Epithelial cell of proximal tubule (primary cell): ENCODE measurements at places on chromosomes 11 and 22.

- no peak for DNase-seq
Measured at GRCh38 chr22:32211011-32211410, 6.1 kb upstream of the RFPL2 start.

GRCh38 chr11:6638429-6638828 lies 17.2 kb downstream of the DCHS1 start:
- DNase-seq: no peak

- no peak for DNase-seq
Measured at GRCh38 chr22:32708830-32709229, 92.7 kb upstream of the TIMP3 start.

DNA sequence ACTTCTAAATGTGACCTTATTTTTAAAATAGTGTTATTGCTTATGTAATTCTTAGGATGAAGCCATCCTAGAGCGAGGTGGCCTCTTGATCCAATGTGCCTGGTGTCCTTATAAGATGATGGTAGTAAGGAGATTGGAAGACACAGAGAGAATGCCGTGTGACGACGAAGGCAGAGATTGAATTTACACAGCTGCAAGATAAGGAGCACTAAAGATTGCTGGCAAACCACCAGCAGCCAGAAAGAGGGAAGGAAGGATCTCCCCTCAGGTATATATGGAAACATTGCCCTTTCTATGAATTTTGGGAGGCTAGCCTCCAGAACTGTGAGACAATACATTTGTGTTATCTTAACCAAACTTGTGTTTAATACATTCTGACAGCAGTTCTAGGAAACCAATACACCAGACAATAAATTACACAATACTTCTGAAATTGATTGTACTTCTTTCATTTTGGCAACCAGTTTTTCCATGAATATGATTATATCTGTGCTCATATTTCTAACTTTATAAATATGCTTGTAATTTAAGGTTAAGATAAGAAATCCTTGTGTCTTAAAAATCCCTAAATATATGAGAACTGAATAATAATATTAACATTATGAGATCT lies 86.3 kb upstream of the VPREB1 start:
- no peak for DNase-seq

GRCh38 chr22:31983911-31984656 lies 39.7 kb downstream of the YWHAH start:
- no peak for DNase-seq

GRCh38 chr22:25869771-25870170 lies 127.8 kb downstream of the MYO18B start:
- DNase-seq: no peak

GRCh38 chr11:17063171-17064002 lies 14.1 kb downstream of the RPS13 start:
- DNase-seq: no peak

DNA sequence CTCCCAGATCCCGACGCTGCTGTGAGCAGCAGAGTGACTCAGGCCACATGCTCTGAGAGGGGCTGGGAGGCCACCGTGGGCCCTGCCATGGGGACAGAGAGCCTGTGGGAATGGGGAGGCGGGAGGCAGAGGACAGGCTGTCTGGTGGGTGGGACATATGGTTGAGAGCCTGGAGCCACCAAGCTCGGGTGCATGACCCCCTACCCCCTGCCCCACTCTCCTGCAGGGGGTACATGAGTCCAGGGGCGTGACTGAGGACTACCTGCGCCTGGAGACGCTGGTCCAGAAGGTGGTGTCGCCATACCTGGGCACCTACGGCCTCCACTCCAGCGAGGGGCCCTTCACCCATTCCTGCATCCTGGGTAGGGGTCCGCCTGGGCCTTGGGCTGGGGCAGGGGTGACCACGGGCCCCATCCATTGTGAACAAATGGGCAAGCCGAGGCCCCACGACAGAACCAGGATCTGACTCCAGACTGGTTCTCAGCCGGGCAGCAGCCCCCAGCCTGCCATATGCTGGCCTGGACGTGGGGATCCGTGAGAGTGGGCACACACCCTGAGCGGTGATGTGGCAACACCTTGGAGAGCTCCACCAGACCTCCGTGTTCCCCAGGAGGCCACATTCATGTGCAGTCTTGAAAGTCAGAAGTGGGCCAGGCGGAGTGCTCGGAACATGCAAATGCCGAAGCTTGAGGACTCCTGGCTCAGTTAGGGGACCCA lies 17.4 kb upstream of the ARHGAP8 start:
- no peak for DNase-seq

GRCh38 chr22:32725369-32725988 lies 76.0 kb upstream of the TIMP3 start:
- no peak for DNase-seq

- DNase-seq: no peak
Measured at GRCh38 chr11:104799251-104799650, 99.0 kb downstream of the CASP12 start.

GRCh38 chr11:16780146-16780545 lies 41.7 kb downstream of the C11orf58 start:
- no peak for DNase-seq

DNA sequence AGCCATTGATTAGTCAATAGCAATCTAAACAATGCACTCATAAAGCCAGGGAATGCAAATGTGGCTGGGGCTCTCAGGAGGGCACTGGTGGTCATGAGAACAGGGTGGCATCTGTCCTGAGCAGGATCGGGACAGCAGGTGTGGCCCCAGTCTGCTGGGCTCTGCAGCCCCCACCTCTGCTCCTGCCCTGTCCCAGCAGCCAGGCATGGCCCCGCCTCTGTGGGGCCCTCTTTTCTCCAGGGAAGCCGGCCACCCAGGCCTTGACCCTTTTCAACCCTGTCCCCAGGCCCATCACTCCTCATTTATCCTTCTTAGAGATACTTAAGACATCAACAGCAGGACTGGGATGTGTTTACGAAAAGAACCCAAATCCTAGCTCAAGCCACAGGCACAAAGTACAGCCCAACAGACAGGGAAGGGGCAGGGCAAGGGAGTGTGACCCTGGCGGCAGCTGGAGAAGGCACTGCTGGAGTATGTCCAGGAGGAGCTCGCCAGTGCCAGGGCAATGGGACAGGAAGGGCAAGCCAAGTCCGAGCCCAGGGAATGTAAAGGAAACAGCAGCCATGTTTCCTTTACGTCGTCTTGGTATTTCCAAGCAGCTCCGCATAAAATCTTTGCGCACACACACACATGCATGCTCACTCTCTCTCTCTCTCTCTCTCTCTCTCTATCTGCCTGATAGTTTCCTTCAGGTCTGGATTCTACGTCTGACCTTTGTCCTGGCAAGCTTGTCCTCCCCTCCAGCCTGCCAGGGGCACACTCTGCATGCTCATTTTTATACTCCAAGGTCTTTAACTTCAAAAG lies 59.9 kb downstream of the DGCR2 start:
- no peak for DNase-seq

- no peak for DNase-seq
Measured at GRCh38 chr22:17194213-17194612, 25.0 kb downstream of the ADA2 start.

DNA sequence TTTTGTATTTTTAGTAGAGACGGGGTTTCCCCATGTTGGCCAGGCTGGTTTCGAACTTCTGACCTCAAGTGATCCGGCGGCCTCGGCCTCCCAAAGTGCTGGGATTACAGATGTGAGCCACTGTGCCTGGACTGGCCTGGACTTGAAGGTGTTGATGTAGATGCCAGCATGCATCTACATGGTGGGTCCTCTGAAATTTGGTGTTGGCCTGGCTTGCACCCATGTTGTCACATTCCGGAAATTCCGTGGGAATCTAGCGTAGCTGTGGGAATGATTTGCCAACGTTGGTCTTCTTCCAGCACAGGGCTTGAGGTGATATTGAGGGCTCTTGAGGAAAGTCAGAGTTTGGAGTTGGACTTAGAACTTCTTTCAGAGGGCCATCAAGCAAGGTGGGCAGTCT lies 6.5 kb downstream of the PACS1 start:
- no peak for DNase-seq

GRCh38 chr11:86047275-86047991 lies 21.5 kb downstream of the PICALM start:
- peak; percentile 51 for DNase-seq

DNA sequence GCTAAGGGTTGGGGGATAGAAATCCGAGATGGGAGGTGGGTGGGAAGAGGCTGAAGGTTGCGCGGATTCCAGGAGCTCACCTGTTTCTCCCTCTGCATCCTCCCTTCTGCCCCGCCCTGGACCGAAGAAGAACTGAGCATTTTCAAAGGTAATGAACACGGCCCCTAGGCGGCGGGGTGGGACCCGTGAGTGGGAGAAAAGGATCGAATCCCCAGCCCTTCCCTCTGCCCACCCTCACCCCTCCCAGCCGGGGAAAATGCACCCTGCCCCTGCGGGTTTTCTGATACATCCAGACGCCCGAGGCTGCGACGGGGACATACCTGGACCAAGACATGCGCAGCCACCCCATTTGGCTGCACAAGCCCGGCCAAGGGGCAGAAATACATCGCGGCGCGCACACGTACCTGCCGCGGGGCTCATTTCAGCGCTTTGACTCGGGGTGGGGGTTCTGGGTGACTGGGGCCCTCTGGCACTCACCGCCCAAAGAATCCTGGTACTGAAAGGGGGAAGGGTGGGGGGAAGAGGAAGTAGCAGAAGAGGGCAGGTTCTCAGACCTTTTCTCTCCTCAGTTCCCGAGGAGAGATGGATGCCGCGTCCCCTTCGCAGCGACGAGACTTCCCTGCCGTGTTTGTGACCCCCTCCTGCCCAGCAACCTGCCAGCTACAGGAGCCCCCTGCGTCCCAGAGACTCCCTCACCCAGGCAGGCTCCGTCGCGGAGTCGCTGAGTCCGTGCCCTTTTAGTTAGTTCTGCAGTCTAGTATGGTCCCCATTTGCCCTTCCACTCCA lies 6.0 kb downstream of the VSIG2 start:
- no peak for DNase-seq
